HEK293T (cell line): ENCODE measurements at places on chromosomes 12 and 14.

DNA sequence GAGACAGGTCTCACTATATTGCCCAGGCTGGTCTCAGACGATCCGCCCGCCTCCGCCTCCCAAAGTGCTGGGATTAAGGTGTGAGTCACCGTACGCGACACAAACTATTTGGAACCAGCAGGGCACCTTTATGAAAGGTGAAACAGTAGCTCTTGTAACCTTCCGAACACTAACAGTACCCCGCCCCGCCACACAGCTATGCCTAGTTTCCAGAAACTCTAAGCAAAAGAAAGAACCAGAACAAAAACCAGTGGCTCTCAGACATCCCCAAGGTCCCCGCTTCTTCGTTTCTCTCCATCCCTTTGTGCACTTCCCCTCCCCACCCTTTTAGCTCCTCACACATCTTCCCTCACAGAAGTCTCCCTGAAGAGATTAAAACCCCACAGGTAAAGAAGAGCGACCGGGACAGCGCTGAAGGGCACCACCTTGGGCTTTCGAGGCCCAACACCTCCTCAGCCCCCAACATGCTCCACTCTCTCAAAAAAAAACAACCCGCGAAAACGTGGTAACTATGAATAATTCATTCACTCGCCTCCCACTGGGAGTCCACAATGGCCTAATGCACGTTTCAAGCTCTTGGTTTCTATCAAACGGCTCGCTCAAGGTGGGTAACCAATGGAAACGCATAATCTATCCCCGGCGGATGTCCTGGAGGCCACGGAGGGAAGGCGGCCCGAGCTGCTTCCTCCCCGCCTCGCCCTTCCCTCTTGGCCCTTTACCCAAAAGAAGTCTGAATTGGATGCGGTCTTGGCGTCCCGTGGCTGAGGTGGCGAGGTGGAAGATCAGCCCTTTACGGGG, 877 bp downstream of the BAG5 start:
- peak; percentile 62 for DNase-seq

- DNase-seq = no peak
Observed at GRCh38 chr14:72558721-72559120, 335.2 kb downstream of the DPF3 start.

DNA sequence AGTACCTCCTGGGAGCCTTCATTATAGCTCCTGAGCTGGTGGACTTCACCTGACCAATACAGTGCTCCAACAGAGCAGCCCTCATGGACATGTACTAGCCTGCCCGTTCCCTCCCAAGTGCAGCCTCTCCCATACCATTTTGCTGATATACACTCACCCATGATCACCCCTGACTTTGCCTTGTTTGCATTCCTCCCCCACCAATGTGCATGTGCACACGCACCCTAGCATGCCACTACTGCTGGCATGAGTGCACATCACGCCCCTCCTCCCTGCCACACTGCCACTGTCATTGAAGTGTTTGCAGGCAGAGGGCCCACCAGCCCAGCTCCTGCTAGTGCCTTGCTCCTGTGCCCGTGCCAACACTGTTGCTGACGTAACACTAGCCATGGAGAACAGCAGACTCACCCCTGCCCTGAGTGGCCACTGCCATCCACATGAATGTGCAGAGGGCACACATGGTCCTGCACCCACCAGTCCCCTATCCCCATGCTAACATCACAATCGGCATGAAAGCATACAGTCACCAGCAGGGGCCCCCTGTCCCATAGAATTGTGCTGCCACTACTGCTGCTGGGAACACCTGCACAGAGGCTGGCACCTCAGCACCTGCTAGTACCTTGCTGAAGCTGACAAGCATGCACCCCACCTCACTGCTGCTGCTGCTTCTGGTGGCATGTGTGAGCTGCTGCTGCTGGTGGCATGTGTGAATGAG, 110.3 kb downstream of the SINHCAF start:
- DNase-seq = no peak

DNA sequence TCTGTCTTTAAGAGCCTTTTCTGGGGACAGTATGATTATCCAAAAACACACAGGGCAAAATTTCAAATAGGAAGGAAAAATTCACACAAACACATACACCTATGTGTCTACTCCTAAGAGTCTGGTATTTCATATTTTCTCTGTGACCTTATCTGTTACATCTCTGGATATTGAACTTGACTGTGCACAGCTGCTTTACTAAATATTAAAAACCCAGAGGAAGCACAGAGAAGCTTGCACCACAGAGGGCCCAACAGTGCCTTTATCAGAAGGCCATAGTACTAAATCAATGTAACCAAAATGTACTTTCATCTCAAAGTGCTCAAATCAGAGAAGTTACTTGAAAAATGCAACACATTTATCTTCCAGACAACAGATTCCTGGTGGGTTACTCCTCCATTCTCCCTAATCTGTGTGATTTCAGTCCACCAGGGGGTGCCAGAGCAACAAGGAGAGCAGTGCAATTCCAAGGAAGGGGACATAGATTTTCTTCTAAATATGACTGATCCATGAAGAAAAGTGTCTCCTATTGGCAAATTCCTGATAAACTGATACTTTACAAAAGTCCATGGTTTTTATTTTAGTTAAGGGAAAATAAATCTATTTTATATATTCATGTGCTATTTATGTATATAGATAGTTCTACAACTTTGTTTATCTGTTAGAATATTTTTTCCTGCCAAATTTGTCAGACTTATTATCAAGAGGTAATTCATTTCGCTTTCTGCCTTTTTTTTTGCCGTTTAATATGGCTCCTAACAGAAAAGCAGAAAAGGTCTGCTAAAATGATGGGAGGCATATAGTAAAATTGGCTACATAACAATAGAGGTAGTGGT, 617.6 kb downstream of the LRFN5 start:
- DNase-seq = peak; percentile 51

GRCh38 chr12:29943683-29944082, 159.9 kb upstream of the TMTC1 start:
- DNase-seq = no peak

DNA sequence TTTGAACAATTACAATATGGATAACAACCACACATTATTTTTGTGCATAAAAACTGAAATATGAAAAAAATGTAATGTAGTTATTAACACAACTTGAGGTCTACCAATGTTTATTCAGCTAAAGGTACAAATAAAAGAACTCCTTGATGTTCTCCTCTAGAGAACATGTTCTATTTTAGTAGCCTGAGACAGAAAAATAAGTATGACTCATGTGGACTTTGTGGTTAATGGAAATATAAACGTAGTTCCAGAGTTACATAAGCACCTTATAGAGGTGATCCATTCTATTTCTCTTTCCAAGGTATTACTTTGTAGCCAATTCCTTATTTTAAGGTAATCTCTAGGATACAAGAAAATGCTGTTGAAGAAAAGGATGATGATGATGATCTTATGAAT, 25.7 kb downstream of the ALKBH1 start:
- no peak for DNase-seq

DNA sequence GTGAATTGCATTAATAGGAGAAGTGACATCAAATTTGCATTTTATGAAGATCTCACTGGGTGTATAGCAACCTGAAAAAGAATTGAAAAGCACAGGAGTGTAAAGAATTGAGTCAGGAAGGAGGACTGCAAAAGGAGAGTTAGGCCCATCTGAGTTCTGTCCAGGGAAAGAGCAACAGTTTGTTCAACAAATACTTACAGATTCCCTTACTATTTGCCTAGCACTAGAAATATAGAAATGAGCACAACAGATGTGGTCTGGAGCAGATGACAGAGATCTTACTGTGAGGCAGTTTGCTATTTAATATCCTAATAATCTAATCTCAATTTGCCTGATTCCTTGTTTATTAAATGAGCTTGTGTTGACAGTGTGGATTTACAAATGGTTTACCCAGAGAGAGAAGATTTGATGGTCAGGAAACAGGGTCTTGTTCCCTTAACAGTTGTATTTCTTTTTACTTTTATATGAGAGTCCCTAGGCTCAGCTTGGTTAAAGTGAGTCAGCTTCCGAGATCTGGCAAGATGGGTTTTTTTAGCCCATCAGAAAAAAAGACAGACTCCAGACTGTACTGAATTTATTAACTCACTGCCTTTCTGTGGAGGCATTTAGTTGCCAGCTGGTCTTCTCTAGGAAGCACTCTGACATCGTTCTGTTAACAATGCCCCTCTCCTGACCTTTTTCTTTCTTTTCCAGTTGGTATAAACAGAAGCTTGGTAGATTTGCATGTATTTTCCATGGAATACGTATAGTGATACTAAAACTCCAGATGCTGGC, 229.7 kb downstream of the TTC6 start:
- no peak for DNase-seq

DNA sequence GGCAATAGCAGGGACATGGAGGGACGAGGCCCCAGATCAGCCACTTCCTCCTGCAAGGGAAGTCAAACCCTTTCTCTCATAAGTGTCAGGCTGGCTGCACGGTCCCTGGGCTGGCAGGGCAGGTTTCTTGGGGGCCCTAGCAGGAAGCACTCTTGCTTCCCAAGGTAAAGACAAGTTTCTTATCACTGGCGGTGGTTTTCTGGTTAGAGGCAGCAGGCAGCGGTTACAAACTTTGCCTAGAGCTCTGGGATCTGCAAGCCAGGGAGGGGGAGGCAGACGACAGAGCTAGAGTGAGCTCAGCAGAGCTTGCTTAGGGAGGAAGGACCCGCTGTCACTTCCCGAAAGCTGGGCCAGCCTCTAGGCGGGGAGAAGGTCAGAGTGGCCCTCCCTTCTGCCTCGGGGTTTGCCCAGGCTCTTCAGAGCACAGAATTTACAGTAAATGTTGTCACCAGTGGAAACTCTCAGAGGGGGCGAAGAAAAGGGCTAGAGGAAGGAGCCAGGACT, 20.4 kb downstream of the BATF start:
- DNase-seq = no peak

GRCh38 chr12:118778077-118778476, 203.3 kb upstream of the SRRM4 start:
- no peak for DNase-seq

GRCh38 chr12:63457857-63458256, 210.4 kb downstream of the DPY19L2 start:
- DNase-seq = no peak

GRCh38 chr14:29637411-29637810, 290.2 kb downstream of the PRKD1 start:
- no peak for DNase-seq

- no peak for DNase-seq
Observed at GRCh38 chr12:41242603-41243002, 54.5 kb downstream of the PDZRN4 start.

- DNase-seq = no peak
Observed at GRCh38 chr12:102966200-102966863, 8.9 kb downstream of the ASCL1 start.

- no peak for DNase-seq
Observed at GRCh38 chr12:122081697-122082221, 3.2 kb downstream of the MLXIP start.

DNA sequence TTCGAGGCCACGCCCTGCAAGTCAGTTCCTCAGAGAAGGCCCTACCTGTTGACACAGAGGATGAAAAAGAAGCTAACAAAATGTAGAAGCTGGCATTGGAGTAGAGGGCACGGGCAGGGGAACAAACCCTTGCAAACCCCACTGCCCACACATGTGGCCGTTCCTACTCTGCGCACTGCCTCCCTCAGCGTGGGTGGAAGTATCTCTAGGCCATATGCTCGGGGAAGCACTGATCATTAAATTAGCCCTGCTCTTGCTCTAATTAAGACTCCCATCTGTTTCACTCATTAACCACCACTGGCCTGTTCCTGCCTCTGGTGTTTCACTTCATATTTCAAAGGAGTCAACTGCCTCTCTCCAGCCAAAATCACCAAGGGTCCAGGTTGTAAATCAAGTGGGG, 201.2 kb upstream of the SFSWAP start:
- no peak for DNase-seq

DNA sequence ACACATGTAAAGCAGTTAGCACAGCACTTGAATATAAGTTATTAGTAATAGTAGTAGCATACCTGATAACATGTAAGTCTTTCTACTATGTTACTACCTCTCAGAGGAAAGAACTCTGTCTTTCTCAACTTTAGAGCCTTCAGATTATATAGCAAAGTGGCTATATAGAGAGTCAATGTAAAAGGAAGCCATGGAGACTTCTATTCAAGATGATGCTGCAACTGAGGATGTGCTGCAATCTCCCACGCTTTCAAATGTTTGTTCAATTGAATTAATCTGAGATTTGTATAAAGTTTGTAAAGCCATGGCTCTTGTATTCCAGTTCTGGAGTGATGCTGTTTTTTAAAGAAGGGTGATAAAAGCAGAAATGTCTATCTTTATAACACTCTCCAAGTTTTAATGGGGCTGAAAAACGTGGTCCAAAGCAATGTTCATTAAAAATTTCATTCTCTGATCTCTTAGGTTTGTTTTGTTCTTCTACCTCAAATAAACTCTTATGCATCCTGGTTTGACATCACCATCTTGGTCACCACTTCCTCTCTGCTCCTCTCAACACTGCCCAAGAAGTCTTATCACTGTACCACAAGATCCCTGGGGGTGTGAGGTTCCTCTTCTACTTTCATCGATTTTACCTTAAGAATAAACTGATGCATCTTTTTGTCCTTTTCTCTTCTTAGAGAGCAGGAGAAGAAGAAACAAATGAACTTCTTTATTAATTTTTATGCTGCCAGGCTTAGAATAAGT, 40.6 kb downstream of the C12orf42 start:
- DNase-seq = no peak

DNA sequence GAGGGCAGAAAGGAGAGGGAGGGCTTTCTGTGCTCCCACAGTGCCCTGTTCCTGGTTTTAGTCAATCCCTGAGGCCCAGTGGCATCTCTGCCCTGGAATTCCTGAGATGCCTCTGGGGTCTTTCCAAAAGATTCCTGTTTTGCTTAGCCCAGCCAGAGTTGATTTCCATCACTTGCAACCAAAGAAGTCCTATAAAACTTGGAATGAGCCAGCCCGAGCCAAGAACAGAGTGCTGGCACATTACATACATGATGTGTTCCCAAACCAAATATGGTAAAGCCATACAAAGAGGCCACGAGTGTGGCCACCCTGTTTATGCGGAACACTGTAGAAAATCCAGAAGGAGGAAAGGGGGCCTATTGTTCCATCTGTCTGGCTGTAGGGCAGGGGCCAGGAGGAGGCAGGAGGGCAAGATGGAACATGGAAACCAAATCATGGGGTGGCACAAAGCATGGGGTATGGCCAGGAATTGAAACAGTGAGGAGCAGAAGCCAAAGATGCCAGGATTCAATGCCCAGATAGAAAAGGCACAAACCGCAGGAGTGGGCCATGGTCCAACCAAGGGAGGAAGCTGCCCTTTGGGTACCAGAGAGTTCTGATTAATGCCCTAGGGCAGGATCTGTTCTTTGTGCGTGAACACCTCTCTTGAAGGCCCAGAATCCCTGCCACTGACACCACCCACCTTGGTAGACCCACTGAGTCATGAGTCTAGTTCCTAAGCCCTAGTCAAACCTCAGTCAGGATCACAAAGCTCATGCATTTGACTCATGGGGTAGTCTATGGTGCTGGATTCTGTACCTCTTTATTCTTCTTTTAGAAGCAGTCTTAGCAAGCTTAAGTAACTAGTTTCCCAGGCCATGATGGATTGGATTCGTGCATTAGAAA, 75.2 kb downstream of the LRRC74A start:
- DNase-seq = no peak

DNA sequence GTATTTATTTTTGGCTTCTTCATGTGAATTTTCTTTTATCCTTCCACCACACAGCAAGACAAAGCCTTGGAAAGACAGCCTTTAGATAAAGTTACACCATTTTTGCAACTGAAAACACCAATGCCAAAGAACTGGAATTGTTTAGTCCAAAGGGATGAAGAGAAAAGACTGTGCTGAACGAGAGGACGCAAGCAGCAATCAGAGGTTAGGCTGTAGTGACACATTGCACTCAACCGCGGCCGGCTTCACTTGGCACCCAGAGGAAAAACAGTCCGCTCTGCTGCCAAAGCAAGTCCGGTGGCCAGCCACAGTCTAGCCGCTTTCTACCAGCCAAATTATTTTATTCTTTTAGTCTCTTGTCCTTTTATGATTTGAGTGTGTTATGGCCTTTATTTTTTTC, 49.1 kb upstream of the KCNJ8 start:
- DNase-seq = no peak
